ENCODE measurements at places on chromosomes 4 and X.

GRCh38 chr4:142781114-142781513 lies 65.0 kb downstream of the INPP4B start:
- no peak for DNase-seq

GRCh38 chrX:136779346-136779781 lies 1.4 kb downstream of the ARHGEF6 start:
- DNase-seq, result no peak

- no peak for DNase-seq
Measured at GRCh38 chr4:150136481-150136880, 58.2 kb downstream of the DCLK2 start.

GRCh38 chrX:128739539-128739938 lies 687.3 kb upstream of the ACTRT1 start:
- no peak for DNase-seq

- no peak for DNase-seq
Measured at GRCh38 chr4:33714971-33715370, 2529.3 kb downstream of the ARAP2 start.

DNA sequence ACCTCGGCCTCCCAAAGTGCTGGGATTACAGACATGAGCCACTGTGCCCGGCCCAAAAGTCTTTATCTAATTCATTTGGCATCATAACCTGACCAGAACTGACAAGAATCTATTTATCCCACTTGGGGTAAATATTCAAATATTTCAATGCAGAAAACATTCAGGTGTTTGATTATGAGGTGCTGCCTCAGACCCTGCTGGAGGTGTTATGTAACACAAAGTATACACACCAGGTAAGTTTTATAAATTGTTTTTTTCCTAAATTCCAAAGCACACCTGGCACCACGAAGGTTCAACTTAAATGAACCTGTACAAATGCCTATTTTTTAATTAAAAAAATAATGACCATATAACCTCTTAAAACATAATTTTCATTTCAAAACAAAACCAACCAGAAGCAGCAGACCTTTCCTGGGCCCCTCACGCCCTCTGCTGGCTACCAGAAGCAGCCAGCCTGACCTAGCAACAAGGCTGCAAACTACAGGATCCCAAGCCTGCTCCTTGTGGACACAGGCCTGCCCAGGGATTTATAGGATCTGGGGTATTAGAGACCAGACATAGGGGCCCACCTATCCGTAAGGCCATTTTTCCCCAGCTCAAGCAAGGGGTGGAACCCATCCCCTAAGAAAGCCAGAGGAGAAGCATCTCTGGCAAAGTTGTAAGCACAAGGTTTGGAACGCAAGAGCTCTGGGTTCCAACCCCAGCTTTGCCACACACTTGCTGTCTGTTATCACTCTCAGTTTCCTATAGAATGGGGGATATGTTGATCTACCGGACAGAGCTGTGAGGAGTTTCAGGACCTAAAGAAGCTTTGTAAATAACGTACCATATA lies 11.7 kb downstream of the OTUD5 start:
- DNase-seq, result peak; percentile 60

DNA sequence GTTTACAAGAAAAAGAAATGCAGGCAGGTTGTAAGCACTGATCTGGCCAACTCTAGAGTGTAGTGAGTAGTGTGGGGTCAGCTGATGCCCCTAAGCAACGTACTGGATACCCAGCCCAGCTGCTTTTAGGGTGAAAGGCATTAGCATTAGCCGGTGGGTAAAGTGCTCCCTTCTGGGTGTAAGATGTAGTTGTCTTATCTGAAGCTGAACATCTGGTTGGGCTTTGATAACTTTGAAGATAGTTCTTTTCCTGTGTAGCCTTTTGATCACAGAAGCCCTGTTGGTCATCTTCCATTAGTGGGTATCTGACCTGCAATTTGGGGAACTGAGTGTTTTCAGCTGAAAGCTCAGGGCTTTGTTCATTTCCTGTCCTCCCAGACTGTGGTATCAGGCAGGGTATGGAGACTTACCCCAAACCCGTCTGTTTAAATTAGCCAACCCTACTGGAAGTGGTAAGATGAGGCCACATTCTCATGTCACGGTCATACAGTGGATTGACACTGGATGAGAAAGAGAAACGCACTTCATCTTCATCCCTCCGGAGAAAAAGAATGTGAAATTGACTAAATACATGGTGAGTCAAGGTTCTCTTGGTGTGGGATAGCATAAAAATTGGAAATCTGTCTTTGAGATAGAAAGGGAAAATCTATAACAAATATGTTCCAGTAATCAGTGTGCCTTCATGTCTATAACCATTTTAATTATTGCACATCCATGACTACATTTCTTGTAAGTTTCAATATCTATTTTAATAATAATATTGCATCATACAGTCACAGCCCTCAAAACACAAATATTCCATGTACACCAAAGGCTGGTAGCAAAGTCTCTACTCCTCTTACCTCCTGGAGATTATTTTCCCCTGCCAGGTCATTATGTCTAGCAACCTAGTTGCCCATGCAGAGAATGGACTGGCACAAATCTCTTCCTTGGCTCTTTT lies 8.7 kb downstream of the RHOH start:
- no peak for DNase-seq

GRCh38 chr4:102564399-102565059 lies 63.4 kb downstream of the NFKB1 start:
- DNase-seq, result peak; percentile 85

DNA sequence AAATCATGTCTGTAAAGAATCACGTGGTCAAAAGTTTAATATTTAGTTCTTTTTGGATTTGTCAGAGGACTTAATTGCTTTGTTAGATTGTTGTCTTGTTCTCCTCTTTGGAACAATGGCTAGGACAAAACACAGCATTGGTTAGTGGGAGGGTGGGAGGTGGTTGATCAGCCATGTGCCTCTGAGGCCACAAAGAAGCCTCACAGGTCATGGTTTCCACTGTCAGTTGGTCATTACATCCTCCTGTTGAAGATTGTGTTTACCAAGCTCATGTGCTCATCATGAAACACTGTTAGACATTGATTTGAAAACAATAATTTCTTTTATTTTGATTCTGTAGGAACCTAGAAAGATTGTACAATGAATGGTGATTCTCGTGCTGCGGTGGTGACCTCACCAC lies 31.9 kb downstream of the ADD1 start:
- no peak for DNase-seq

- no peak for DNase-seq
Measured at GRCh38 chrX:111387470-111388070, 24.4 kb downstream of the DCX start.

GRCh38 chr4:138555584-138555983 lies 313.4 kb upstream of the SLC7A11 start:
- DNase-seq, result no peak

DNA sequence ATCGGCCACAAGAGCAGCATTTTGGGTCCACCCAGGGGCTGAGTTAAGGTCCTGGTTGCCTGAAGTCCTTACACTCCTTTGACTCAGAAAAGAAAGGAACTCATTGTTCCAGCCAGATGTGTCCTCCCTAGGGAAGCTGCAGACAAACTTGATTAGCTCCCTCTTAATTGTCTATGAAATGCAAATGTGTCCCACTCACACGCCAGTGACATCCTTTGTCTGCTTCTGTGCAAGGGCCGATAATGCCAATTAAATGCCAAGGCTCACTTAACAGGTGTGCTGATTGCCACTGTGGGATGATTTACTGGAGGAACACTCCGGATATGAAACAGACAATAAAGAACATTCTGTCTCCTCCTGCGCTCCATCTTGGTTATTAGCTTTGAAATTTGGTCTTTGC lies 332.9 kb upstream of the CPEB2 start:
- no peak for DNase-seq

DNA sequence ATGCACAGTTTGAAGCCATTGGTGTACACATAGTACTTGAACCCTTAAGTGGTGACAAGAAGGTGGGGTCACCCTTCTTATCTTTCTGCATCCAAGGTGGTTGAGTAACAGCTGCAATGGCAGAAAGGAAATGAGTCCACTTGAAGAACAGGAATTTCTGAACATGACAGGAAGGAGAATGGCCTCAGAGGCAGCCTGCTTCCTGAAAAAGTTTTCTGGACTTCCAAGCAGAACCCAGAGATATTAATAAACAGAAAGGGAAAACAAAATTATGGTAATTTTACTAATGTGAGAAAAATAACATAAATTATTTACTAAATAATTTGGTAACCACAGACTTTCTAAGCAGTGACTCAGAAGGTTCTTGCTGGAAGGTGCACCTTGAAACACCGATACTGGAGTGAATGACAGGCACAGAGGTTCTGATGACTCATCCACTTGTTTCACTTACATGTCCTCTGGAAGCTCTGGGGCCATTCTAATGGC lies 119.9 kb upstream of the HS3ST1 start:
- peak; percentile 17 for DNase-seq

GRCh38 chrX:74656079-74656745 lies 41.8 kb upstream of the RLIM start:
- DNase-seq, result peak; percentile 27

GRCh38 chr4:2485956-2486355 lies 17.1 kb downstream of the RNF4 start:
- DNase-seq, result no peak

DNA sequence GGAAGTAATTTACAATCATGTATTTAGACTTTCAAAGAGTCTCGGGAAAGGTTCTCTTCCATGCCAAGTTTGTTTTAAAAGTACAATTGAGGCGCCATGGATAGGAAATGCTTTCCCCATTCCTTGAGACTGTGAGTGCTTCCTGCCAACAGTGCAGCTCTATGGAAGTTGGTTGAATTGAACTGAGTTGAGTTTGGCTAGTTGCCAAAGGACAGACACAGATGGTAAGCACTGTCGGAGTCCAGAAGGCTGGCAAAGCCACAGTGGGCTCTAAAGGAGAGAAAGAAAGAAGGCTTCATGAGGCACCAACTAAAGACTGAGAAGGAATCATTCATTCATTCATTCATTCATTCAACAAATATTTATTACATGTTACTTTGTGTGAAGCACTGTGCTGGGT lies 4.3 kb upstream of the KCNE5 start:
- peak; percentile 21 for DNase-seq

- DNase-seq, result no peak
Measured at GRCh38 chrX:74426615-74427014, 5.3 kb downstream of the SLC16A2 start.

DNA sequence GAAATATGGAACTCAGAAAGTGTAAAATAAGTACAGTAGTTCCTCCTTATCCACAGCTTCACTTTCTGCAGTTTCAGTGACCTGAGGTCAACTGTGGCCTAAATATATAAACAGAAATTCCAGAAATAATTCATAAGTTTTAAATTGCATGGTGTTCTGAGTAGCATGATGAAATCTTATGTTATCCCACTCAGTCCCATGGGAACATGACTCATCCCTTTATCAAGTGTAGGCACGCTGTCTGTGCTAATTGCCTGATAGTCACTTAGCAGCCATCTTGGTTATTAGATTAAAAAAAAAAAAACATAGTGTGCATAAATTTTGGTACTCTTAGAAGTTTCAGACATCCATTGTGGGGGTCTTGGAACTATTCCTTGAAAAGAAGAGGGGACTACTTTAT lies 983.4 kb upstream of the ADGRL3 start:
- peak; percentile 2 for DNase-seq

GRCh38 chr4:122882857-122883735 lies 39.3 kb downstream of the NUDT6 start:
- DNase-seq, result no peak

GRCh38 chrX:39337451-39337850 lies 536.2 kb downstream of the MID1IP1 start:
- DNase-seq, result no peak

DNA sequence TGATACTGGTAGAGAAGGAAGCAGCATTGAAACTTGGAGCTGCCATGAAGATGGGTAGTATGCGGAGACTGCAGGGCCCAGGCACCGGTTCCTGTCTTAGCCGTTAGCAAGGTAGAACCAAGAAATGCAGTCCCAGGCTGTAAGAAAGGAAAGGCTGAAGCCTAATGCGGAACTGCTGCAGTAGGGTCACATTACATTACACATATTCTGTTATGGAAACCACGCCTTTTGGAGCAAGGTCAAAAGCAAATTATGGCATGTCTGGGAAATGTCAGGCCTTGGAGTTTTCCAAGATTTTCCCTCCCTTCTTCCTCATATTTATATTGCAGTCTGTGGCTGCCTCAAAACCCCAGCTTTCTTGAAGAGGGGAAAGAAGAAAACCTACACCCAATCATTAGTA lies 204.8 kb upstream of the RASGEF1B start:
- no peak for DNase-seq

- no peak for DNase-seq
Measured at GRCh38 chr4:158915683-158916241, 146.9 kb downstream of the FNIP2 start.

GRCh38 chrX:136271300-136271699 lies 20.1 kb upstream of the MAP7D3 start:
- no peak for DNase-seq

GRCh38 chr4:3098346-3098745 lies 23.9 kb downstream of the HTT start:
- DNase-seq, result no peak

GRCh38 chr4:38529189-38530115 lies 134.5 kb upstream of the KLF3 start:
- no peak for DNase-seq

- DNase-seq, result peak; percentile 72
Measured at GRCh38 chr4:2817701-2818350, 24.9 kb downstream of the SH3BP2 start.

DNA sequence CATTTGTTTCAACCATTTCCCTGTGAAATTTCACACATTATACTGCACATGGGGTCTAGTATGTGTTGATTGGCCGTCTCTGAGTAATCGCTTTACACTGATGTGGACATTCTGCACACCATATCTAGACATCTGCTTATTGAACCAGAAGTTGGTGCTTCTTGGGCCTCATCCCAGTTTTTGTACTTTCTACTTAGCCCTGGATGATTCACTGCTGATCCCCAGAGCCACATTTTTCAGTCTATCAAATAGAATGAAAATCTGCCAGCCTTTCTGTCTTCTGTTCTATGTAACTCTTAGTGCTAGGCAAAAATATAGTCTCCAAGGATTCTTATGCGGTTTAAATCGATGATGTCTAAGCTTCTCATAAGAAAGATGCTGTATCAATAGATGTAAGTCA lies 40.5 kb upstream of the RELL1 start:
- DNase-seq, result peak; percentile 87

GRCh38 chrX:21905313-21905712 lies 35.2 kb upstream of the SMS start:
- DNase-seq, result no peak

GRCh38 chr4:102500696-102501446 lies at the start of gene NFKB1:
TSS of gene NFKB1 (plus strand) at chr4:102501359. CDS start at chr4:102525519, 24,160 bp downstream.
- DNase-seq, result peak; percentile 75

DNA sequence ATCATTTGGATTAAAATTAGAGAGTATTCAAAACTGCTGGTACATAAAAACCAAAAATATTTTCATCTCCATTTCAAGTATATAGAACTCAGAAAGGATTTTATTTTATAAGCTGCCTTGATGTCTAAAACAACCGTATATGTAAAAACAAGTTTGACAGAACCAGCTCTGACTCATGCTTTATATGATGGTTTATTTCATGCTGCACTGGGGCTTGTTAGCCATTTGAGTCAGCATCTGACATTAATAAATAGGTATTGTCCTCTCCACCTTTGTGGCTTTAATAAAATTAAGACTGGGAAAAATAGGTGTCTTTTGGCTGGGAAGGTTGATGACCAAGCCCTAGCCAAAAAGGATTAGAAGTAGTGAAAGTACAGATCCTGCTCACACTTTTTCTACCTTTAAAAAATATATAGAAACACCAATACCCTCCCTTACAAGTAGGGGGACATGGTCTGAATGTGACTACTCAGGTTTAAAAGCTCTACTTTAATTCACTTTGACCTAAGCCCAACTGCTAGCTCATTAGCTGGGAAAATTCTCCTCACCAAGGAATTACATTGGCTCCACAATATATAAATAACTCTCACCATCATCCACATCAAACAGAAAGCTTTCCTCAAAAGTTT lies 228.1 kb downstream of the ADAMTS3 start:
- no peak for DNase-seq

GRCh38 chr4:115851918-115852766 lies 738.7 kb upstream of the NDST4 start:
- DNase-seq, result peak; percentile 64
